ENCODE measurements at places on chromosomes 5 and 9.
A peak's percentile ranks its signal among the peaks of the same experiment; 100 is the strongest.

DNA sequence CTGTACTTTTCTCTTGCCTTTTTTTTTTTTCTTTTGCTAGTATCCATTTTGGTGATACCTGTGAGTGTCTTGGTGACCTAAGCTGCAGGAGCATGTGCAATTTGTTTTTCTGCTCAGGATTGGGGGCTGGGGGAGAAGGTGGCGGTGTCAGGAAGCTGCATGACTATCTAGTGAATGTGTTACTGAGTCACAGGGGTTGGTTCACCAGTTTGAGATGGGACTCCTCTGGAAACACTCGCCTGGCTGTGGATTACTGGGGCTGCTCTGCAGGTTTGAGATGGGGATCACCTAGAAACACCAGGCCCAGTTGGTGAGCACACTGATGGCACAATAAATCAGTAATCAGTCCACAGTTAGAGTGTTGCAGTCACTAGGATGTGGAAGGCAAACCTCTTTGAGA is 447.9 kb downstream of the SPATA31D1 start:
- no peak for DNase-seq

- DNase-seq: no peak
Observed at GRCh38 chr9:108258640-108259039, 597.1 kb downstream of the ACTL7B start.

- no peak for DNase-seq
Observed at GRCh38 chr5:2381070-2381469, 370.4 kb downstream of the IRX2 start.

DNA sequence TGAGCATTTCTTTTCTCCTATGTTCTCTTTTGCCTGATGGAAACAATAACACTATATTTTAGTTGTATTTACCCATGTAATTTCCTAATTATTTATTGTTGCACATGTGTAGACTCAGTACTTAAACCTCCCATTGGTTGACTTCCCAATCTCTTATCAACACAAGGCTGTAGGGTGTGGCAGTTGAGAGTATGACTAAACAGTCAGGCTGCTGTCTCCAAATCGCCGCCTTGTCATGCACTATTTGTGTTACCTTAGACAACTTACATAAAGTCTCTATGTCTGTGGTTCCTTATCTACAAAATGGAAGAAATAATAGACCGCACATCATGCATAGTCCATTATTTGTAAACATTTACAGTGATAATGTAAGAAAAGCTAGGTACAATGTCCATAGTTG is 68.9 kb upstream of the EFNA5 start:
- no peak for DNase-seq

- DNase-seq: no peak
Observed at GRCh38 chr9:15711931-15712330, 159.1 kb downstream of the CCDC171 start.

DNA sequence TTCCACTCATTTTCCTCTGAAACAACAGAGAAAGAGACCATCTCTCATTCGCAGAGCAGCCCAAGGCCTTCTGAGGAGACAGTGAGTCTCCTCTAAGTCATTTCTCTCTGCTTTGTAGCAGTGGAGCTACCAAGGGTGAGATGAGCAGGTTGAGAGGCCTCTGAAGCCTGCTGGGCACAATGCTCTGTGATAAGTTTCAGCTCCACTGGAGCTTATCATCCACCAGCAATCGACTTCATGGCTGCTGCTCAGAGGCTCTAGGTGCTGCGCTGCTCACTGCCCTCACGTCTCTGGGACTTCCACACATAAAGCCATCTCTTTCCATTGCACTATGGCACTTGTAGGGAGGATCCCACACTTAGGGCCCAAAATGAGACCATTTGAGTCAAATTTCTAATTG is 96.3 kb downstream of the CMYA5 start:
- no peak for DNase-seq

- no peak for DNase-seq
Observed at GRCh38 chr5:36570301-36571095, 35.9 kb upstream of the SLC1A3 start.

- DNase-seq: no peak
Observed at GRCh38 chr5:2015961-2016360, 133.2 kb upstream of the IRX4 start.

DNA sequence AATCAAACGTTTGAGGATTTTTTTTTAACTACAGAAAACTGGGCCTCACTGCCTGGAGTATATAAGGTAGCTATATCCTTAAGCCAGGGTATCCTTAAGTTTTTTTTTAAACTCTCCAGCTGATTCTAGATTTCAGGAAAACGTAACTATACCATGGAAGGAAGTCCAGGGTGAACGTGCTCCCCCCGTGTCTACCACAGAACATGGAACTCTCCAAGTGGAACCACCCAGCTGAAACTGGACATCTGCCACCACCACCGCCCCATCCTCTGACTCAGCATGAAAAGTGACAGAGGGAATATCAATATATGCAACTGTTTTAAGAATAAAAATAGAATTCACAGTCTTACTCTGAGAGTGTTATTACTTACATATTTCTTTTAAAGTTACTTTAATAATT is 61.3 kb downstream of the DROSHA start:
- no peak for DNase-seq

GRCh38 chr9:121954477-121955140 is 138.5 kb downstream of the TTLL11 start:
- no peak for DNase-seq

DNA sequence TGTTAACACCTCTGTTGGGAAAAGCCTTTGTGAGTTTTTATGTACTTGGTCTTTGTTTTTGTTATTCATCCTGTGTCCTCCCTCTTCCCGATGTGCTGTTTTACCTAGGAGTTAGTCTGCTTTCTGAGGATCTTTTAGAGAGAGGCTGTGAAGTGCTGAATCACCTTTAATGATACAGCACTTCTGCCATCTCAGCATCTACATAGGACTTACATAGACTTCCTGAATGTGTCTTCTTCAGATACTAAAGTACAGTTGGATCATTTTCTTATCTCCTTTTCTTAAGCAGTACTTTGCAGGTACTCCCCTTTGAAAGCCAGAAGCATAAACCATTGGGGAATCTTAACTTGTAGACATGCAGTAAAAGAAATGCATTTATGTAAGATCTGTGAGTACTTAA is 31.5 kb downstream of the OTULIN start:
- DNase-seq: no peak

GRCh38 chr9:36940881-36941280 is 93.2 kb downstream of the PAX5 start:
- no peak for DNase-seq

- DNase-seq: no peak
Observed at GRCh38 chr5:36529142-36529541, 77.3 kb upstream of the SLC1A3 start.

DNA sequence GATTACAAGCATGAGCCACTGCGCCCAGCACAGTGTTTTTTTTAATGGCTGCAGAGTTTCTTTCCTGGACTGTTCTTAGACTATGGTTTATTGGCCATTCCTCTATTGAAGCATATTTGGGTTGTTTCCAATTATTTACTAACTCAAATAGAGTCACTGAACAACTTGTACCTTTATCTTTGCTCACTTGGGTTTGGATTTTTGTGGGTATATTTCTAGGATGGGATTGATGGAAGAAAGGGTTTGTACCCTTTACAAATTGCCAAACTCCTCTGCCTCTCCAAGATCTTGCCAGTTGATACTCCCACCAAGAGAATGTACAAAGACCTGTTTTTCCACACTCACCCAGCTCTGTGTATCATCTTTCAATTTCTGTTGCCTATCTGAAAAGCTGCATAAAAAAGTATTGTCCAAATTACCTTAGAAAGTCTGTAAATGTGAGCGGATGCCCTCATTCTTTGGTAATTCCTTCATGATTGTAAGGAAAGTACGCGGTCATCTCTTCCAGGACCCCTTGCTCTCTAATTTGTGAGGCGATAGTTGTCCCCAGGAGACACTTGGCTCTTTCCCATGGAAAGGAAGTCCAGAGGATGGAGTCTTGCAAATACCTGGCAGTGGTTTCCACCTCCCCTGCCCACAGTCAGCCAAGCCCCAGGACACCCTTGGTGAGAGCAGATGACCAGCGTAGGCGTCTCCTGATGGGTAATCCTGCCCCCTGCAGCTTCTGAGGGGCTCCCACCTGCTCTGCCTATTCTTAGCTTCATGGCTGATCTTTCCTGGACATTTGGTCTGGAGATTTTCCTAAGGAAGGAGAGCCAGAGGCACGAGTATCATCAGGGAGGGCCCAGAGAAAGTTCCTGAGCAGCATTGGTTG is 33.0 kb downstream of the ARHGEF37 start:
- no peak for DNase-seq

GRCh38 chr5:139178935-139179334 is 19.2 kb downstream of the SIL1 start:
- DNase-seq: no peak

DNA sequence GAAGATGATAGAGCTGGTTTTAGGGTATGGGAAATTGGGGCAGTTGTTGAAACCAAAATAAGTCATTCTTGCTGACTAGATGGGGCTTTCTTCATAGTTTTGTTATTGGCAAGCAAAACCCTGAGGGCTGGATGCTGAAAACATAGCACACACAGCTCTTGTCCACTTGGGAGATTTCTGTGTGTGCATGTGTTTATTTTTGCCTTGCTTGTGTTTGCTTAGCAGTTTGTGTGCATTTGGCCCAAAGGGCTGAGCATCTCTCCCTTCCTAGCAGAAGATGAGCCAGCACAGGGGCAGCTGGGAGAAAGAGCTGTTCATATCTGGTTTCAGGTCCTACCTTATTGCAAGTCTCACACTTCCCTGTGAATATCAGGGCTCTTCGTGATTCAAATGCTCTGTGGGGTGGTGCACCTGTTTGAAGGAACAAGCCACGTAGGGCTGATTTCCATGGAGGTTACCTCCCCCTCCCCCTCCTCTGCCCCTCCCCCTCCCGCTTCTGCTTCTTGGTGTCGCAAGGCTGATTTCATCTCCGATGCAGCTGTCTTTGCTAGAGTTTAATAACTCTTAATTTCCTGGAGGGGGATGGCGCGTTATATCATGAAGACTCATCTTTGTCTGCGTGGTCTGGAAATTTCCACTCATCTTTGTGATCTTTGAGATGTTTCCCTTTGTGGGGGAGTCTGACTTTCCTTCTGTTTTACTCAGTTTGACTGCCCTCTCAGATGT is 296.5 kb downstream of the ARHGAP26 start:
- DNase-seq: no peak

DNA sequence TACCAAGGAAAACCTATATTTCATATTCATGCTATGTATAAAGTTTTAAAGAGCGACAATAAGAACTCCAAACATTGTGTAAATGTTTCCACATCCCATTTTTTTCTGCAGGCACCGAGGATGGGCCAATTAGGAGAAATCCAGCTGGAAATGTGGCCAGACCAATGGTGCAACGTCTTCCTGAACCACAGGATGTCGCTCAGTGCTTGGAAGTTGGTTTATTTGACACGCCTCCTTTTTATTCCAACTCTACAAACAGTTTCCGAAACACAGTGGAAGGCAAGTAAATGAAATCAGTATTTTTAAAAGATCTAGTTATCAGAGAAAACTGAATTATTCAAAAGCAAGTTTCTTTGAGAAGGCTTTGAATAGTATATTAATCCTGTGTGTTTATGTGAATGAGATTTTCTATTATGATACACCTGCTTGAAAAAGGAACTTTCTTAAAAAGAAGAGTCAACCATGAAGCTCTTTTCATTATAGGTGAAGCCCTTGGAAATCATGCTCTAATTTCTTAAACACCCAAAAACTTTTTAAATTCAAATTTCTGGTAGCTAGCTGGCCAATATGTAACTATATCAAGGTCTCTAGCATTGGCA is 9.1 kb downstream of the TYRP1 start:
- no peak for DNase-seq

GRCh38 chr9:34689512-34689911 is 1.6 kb downstream of the CCL19 start:
- DNase-seq: no peak

- DNase-seq: no peak
Observed at GRCh38 chr9:96115836-96116235, 186.1 kb downstream of the HSD17B3 start.

DNA sequence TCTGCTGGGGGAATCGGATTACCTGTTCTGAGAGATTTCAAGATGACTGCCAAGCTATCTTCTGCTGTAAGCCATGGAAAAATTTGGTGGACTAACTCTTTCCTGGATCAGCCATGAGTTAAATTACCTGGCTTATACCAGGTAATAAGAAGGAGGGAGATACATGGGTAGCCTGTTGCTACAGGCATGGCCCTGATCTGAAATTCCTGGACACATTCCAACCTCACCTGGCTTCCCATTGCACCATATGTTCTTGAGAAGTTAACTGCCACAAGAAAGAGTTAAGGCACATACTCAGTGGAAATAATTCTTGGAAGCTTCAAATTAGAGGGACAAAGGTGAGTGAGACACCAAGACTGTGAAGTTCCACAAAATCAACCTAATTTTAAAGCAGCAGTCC is 371.3 kb downstream of the ACTL7B start:
- DNase-seq: no peak

- no peak for DNase-seq
Observed at GRCh38 chr5:143233031-143233430, 170.5 kb downstream of the NR3C1 start.

DNA sequence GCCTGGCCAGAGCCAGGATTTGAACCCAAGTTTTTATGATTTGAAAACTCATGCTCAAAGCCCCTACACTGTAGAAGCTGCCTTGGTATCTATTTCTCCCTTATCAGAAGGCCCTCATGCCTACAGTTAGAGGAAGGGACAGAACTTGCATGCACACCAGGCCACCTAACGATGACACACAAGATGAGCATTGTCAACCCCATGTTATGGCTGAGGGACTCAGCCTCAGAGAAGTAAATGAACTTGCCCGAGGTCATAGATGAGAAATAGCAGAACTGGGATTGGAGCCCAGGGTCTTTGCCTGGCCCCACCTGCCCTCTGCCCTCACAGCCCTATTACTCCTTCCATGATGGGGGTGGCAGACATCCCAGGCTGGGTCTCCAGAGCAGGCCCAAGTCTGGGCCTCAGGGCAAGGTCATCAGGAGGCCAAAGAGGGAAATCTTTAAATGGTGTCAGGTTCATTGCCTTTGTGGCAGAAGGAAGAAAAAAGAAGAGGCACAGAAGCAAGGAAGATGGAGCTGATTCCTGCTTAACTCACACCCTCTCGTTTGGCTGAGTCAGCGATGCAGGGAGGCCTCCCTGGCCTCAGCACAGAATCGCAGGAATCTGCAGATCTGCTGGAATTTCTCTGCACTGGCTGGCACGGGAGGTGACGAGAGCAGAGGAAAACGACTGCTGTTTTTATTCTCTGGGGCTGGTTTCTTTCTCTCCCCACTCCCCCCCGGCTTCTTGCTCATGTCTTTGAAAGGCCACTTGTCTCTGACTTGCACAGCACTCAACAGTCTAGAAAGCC is 20.6 kb upstream of the CRB2 start:
- no peak for DNase-seq

GRCh38 chr9:109440797-109441287 is 57.3 kb downstream of the PTPN3 start:
- DNase-seq: peak; percentile 9

- DNase-seq: no peak
Observed at GRCh38 chr5:10220248-10220647, 29.4 kb downstream of the ATPSCKMT start.
